ENCODE measurements at places on chromosomes 13 and 19.
A peak's percentile ranks its signal among the peaks of the same experiment; 100 is the strongest.

GRCh38 chr19:19578252-19578651, 40.2 kb downstream of the CILP2 start:
- peaks cover 7% of the 10 kb centered on the region for H3K4me1 ChIP-seq
- H3K27me3 ChIP-seq: no peaks in the 10 kb centered on the region
- no peak overlapping the region for H3K4me3 ChIP-seq
- no peaks in the 10 kb centered on the region for H3K36me3 ChIP-seq
- DNase-seq: no peak

- H3K27ac ChIP-seq: no peak overlapping the region
- H3K4me3 ChIP-seq: no peak overlapping the region
- peaks cover 3% of the 10 kb centered on the region for H3K4me1 ChIP-seq
- H3K27me3 ChIP-seq: no peaks in the 10 kb centered on the region
- no peaks in the 10 kb centered on the region for H3K36me3 ChIP-seq
- DNase-seq: peak; percentile 62
Observed at GRCh38 chr19:38233740-38234251, 9.8 kb upstream of the DPF1 start.

DNA sequence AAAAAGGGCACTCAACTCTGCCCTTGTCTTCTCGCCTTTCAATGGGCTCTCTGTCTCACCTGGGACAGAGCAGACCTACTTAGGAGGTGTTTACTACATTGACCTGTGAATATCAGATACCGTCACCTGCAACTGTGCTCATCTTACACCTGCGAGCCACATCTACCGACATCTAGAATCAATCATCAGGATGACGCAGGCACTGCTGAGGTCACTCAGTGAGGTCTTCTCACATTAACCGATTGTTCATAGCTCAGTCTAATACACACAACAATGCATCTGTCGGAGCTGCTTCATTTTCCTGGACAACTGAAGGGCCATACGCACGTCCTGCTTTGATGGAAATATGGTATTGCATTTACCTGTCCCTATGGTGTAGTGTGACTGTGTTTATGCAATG, 211.9 kb downstream of the FGF9 start:
- no peak overlapping the region for H3K4me3 ChIP-seq
- H3K4me1 ChIP-seq: no peaks in the 10 kb centered on the region
- H3K36me3 ChIP-seq: no peaks in the 10 kb centered on the region
- 0 out of 2 replicates have a peak, but pooled peaks cover 5% of the 10 kb centered on the region for H3K27me3 ChIP-seq

DNA sequence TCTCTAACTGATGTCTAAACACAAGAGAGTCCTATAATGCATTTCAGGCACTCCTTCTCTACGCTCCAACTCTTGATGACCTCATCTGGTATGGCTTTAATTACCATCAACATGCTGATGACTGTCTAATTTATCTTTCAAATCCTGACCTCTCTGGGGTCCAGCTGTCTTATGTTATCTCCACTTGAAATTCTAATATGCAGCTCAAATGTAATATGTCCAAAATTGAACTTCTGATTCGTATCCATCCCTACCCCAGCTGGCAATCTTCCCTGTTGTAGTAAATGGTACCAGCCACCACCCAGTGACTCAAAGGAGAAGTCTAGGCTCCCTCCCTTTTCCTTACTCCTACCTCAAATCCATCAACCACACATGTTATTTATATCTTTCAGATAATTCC, 288.0 kb upstream of the SLC10A2 start:
- H3K27ac ChIP-seq: no peak overlapping the region
- H3K4me1 ChIP-seq: peaks cover 12% of the 10 kb centered on the region
- DNase-seq: no peak
- H3K36me3 ChIP-seq: no peaks in the 10 kb centered on the region
